NCI-H510A treated with DMSO at 0.1 percent for 48 hours (cell line): ENCODE measurements at places on chromosomes 12 and 14.

DNA sequence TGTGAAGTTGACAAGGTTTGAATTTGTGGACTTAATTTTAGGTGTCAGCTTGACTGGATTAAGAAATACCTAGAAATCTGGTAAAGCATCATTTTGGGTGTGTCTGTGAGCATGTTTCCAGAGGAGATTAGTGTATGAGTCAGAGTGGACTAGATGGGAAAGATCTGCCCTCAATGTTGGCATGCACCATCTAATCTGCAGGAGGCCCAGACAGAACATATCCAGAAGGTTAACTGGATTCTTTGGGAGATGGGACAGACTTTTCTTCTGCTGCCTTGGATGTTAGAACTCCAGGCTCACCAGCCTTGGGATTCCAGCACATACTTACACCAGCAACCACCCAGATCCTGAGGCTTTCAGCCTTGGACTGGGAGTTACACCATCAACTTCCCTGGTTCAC, 14.1 kb downstream of the SGPP1 start:
- no peak for DNase-seq

- no peak for DNase-seq
Observed at GRCh38 chr12:128956755-128957154, 103.5 kb downstream of the GLT1D1 start.

- DNase-seq: peak; percentile 47
Observed at GRCh38 chr12:56487448-56488040, 417 bp downstream of the GLS2 start.

DNA sequence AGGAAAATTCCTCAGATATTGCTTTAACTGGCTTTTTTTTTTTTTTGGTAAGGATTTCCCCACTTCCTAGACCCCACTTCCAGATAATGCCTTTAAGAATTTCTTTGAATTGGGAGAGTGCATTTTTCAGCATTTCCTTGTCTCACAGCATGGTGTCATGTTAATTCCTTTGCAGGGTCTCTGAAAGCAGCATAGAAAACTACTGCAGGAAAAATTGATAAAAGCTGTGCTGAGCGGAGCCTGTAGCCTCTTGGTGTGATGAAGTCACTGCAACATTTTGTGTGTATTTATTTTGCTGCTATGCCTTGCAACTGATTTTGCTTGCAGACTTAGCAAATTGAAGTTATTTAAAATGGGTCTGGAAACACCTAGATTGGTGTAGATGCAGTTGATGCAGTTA, 2.7 kb downstream of the ANO4 start:
- no peak for DNase-seq

DNA sequence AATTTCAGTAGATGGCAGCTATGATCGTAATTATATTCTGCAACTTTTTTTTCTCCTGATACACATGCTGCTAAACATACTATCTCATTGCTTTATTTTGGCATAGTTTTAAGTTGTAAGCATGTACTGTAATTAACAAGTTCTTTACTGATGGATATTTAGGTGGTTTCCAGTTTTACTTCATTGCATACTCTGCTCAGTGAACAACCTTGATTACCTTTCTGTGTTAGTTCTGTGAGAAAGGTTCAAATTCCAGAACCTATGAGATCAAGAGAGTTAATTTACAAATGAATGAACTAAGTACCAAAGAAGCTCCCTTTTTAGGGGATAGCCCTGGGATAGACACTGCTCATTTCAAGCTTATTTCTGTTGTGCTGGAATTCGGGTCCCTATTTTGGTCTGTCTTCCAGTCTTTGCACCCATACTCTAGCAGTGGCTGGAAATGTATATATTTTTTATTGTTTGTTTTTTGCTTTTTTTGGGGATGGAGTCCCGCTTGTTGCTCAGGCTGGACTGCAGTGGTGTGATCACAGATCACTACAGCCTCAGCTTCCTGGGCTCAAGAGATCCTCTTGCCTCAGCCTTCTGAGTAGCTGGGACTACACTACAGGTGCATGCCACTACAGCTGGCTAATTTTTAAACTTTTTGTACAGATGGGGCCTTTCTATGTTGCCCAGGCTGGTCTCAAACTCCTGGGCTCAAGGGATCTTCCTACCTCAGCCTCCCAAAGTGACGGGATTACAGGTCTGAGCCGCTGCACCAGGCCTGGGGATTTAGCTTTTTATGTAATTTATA, 10.6 kb downstream of the PAPOLA start:
- no peak for DNase-seq

DNA sequence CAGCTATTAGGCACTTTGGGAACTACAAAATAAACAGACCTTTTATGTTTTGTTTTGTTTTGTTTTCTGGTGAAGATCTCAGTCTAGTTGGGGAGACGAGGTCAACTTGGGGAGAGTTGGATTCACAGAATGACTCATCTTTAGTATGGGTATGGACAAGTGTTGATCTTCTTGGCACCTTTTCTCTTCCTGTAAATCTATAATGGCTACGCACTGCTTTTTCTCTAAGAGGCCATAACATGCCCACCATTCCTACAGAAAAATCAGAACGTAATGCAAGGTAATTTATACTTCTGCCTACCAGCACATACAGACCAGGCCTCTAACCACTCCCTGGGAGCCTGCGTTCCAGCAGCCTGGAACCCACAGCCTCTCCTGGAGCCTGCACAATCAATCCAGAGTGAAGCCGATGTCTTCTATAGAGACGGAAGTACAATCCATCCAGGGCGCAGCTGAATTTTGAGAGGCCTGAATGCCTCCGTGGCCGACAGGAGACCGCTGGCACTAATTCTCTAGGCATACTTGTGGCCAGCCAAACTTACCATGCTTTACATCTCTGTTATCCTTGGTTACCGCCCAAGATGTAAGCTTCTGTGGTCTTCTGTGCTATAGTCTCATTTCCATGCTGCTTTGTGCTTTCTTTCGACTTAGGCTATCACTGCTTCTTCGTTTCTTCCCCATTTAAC, 717 bp downstream of the PPHLN1 start:
- no peak for DNase-seq

DNA sequence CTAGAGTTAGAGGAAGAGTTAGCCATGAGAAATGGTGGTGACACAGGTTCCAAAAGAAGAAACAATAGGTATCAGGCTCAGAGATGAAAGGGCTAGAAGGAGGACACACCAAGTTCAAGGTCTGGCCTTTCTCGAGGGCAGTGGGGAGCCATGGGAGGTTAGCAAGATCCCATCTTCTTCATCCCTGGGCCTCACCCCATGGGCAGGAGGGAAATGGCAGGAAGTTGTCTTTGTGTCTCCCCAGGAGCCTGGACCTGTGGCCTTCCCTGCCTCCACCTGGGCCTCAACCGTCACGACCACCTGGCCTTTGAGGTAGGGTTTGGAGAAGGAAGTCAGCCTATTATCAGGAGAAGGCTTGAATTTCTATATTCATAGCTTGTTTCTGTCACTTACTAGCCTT, 5.8 kb upstream of the AQP2 start:
- DNase-seq: no peak

DNA sequence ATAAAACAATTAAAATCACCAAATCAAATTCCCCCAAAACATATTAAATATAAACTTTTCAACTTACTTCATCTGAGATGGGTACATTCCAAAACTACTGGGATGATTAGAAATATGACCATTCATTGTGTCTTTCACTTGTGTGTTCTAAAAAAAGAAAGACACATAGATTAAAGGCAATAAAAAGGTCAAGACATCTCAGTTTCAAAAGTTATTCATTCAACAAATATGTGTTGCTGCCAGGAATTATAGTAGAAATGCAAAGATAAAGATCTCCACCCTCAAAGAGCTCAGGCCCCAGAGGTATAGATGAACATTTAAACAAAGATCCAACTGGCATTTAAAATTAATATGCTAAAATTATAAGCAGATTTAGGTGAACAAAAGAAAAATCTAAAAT, 106.4 kb downstream of the EPS8 start:
- DNase-seq: no peak

- no peak for DNase-seq
Observed at GRCh38 chr12:3810540-3810939, 57.6 kb upstream of the CRACR2A start.

DNA sequence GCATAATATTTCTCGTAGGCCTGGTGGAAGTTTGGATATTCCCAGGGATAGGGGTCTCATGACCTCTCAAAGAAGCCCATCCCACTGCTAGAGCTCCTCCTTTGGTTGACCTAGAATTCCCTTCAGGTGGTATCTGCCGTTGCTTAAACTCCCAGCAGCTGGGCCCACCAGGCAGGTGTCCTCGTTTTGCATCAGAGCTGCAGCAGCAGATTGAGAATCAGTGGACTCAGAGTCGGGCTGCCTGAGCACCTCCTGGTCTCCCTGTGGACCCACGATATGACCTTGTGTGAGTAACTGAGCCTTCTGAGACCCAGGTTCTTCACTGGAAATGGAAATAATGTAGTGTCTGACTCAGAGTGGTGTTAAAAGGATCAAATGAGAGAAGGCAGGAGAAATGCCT, 132.7 kb downstream of the PAPOLA start:
- no peak for DNase-seq

GRCh38 chr14:70601162-70601561, 707 bp upstream of the MED6 start:
- DNase-seq: no peak

GRCh38 chr14:71551291-71551950, 380.8 kb upstream of the RGS6 start:
- no peak for DNase-seq

- DNase-seq: no peak
Observed at GRCh38 chr14:53510281-53510912, 357.3 kb upstream of the DDHD1 start.

DNA sequence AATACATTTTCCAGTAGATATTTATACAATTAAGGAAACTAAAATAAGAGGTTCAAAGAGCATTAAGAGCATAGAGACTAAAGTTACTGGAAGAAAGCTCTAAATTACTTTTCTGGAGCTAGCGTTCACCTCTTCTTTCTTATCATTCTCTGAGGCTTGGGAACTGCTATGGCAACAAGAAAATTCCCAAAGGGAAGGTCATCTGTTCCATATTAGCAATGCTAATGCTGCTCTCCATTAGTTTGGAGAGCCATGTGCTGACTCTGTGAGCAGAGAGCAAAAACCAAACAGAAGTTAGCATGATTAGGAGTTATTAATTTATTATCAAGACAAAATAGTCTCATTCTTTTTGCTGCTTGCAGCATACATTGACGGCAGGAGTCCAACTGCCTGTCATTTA, 143.1 kb upstream of the SLC16A7 start:
- DNase-seq: no peak

GRCh38 chr12:124028555-124028925, 55.5 kb downstream of the ZNF664 start:
- DNase-seq: peak; percentile 27

DNA sequence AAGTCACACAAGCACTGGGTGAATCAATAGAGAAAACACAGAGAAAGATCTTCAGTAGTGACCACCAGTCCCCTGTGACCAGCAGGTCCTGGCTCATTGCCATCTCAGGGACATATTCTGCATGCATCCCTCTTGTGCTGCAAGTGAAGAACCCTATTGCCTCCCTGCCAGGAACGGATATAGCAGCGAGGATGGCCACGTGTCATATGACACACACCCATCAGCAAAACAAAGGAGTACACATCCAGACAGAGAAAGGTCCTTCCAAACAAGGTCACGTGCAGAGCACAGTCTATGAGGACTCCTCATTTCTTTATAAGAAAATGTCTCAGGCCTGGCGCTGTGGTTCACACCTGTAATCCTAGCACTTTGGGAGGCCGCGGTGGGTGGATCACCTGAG, 638.4 kb downstream of the FLRT2 start:
- DNase-seq: peak; percentile 3

DNA sequence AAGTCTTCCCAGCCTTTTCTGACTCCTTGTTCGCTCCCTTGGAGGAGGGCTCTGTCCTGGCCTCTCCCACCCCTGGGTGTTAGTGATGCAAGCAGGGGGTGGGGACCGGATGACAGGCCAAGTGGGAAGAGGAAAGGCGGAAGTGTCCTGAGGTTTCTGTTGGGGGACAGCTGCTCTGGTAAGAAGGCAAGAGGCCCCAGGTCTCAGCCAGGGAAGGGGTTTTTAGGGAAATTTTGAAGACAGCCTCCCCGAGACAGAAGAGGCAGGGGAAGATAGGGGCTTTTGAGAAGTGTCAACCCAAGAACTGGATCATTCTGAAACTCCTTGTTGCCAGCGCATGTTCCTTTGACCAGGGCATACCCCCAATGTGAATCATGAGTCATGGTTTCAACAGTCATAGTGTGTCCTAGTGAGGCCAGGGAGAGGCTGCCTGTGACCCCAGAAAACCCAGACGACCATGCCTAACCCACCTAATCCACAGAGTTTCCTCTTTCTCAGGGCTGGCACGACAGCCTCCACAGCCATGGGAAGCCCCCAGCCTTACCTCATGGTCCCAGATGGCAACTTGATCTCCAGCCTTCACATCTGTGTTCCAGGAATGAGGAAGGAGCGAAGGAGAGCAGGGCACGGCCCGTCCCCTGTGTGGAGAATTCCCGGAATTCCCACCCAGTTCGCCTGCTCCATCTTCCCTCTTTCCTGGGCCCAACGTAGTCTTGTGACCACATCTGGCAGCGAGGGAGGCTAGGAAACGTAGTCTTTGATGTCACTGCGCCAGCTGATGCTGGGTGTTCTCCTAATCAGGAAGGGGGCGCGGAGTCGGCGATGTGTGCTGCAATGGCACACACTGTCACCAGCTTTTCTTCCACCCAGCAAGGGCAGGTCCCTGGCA, 4.9 kb upstream of the GPR132 start:
- no peak for DNase-seq

GRCh38 chr14:75449696-75450095, 21.9 kb downstream of the JDP2 start:
- no peak for DNase-seq

GRCh38 chr12:110365489-110366320, 37.8 kb downstream of the ANAPC7 start:
- no peak for DNase-seq

- DNase-seq: no peak
Observed at GRCh38 chr12:20946732-20947131, 136.2 kb downstream of the SLCO1B3 start.

GRCh38 chr14:74910556-74910955, 12.5 kb downstream of the RPS6KL1 start:
- DNase-seq: no peak

DNA sequence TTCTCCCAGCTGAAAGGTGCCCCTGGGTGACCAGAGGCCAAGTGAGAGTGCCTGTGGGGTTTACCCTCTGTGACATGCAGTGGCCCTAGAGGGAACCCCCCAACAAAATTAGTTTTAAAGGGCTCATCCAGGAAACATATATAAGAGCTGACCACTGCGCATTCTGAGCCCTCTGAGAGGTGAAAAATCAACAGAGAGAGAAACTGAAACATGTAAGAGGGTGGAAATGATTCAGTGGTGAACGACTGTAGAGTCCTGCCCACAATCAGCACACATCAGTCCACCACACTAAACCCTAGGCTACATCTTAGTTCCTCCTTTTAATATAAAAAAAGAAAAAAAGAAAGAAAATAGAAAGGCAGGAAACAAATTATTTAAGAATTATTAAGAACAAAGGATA, 21.0 kb upstream of the ACSM4 start:
- no peak for DNase-seq
